ENCODE measurements at places on chromosomes 12 and 14.

DNA sequence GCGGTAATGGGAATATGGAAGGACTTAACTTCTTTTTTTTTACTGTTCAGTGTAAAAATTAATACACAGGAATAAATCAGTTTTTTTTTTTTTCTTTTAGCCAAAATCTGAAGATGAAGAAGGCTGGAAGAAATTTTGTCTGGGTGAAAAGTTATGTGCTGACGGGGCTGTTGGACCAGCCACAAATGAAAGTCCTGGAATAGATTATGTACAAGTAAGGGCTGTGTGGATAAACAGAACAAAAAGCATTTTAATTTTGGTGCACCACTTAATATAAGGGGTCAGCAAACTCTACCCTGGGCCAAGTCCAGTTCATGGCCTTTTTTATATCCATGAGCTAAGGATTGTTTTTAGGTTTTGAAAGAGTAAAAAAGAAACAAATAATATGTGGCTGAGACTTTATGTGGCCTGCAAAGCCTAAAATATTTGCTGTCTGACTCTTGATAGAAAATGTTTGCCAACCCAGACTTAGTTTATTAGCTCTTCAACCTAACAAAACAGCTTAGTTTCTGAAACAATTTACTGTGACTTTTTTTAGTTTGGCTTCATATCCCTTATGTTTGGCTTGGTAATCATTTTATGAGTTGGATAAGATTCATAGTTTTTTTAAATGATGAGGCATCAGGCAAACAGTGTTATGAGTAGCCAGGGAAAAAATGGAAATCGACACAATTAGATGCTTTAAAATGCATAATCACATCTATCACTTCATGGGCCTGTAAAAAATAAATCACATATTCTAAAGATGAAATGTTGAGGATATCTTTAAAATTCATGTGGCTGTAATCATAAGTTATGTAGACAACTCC, 8.4 kb downstream of the GEMIN2 start:
- no peak for DNase-seq

- DNase-seq, result no peak
These were observed 18.0 kb downstream of the ACIN1 start for GRCh38 chr14:23076785-23077408.

DNA sequence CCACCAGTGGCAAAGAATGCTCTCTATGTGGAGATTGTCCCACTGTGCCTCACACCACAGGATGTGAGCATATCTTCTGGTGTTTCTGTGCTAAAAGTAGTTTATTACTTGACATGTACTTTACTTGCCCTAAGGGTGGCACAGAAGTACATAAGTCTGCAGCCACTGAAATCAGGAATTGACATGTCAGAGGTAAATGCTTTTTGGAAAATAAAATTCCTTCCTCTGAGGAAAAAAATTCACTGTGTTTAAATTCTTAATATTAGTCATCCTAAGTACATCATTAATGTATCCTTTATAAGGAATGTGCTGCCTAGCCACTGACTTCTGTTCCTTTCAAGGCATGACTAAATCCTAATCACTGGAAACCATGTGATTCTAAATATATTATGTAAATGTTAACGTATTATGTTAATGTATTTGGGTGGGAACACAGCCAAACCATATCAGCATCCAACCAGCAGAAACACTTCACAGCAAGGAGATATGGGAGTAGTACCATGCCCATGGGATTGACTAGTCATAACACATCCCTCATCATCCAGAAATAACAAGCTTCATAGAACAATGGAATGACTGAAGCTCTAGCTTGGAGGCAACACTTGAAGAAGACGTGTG, 239.7 kb upstream of the PPFIA2 start:
- no peak for DNase-seq

GRCh38 chr14:35262436-35262835, 29.7 kb upstream of the PSMA6 start:
- no peak for DNase-seq

- no peak for DNase-seq
These were observed 1.9 kb upstream of the LLPH start for GRCh38 chr12:66132408-66132807.

DNA sequence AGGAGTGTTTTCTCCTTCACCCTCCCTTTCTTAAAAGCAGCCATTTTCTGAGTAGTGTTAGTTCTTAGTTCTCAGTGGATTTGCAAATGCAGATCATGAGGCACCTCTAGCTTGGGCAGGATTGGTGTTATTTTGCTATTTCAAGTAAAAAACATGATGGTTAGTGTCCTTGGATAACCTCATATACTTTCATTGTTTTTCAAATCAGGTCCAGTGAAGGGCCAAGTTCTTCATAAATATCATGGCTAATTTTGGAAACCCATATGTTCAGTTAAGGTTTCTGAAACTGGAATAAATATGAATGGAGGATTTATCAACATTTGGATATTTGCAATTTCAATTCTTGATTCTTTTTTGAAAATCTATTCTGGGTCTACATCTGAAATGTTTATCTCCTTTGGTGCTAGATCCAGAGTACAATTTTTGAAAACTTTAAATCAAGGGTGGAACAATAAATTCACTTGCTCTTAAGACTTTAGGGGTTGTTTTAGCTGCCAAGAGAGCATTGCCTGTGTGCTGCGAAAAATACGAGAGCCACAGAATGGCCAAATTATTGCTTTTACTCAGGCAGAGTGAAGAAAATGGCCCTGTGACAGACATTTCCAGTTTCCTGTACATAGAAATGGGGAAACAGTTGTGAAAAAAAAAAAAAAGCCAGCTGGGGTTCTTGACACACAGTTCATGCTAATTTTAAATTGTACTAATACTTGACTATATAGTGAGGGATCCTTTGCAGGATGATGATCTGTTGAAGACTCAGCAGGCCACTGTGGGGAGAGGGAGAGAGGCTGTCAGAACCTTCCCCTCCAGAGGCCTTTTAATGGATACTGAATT, 104.6 kb downstream of the BICD1 start:
- DNase-seq, result no peak

DNA sequence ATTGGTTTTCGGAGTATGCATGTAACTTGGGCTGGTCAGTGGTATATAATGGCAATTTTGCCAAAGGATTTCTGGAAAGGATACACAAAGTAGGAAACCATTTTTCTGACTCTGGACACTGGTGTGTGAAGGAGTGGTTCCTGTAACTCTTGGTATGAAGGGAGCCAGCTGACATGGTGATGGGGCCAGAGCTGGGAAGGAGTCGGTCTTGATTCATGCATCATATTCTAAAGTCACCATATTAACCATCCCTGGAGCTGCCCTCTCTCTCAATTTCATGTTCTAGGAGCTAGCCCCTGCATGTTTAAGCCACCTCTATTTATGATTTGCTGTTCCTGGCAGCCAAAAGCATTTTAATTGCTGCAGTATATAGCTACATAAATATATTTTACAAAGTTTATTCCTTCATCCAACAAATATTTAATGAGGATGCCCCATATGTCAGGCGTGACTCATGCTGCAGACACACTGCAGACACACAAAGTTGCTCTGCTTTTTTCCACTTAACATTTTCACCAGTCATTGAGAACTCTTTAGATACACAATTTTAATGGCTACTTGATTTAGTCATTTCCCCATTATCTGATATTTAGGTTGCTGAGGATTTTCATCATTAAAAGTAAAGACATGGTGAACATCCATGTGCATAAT, 78.7 kb upstream of the PSMC1 start:
- DNase-seq, result no peak

- DNase-seq, result no peak
These were observed 1.5 kb upstream of the IGF1 start for GRCh38 chr12:102481705-102482425.

- DNase-seq, result no peak
These were observed at the start of gene CRIP2 for GRCh38 chr14:105474483-105475268. TSS of gene CRIP2 (plus strand) at chr14:105474821. CDS start at chr14:105474863, 42 bp downstream.

DNA sequence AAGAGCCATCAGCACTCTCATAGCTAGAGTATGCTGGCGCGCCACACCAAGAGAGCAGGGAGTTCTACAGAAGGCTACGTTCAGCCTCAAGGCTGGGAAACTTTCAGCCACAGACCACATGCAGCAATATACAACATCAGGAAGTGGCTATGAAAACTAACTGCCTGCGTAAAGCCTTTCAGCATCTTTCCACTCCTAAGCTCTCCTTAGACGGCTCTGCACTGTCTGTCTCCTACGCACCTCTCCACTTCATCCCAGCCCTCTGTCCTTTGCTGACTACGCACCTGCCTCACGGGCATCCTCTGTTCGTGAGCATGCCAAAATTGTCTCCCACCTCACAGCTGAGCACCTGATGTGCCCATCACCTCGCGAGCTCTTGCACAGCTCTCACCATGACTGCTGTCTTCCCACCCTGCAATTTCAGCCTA, 9.7 kb downstream of the MPHOSPH9 start:
- no peak for DNase-seq

DNA sequence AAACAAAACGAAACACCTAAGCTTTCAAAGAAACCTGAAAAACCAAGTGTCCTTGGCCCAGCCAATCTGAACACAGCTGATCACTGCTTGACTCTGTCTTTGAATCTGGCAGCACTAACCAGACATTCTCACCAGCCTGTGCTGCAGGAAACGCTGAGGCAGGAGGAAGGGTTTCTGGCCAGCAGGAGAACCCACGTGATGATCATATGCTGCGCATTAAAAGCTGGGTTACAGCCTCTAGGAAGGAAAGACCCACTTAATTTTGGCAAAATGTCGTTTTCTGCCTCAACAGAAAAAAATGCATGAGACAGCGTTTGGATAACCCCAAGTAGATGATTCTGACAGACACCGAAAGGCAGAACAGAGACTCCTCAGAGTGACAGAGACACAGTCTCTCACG, 9.8 kb downstream of the APPL2 start:
- no peak for DNase-seq

DNA sequence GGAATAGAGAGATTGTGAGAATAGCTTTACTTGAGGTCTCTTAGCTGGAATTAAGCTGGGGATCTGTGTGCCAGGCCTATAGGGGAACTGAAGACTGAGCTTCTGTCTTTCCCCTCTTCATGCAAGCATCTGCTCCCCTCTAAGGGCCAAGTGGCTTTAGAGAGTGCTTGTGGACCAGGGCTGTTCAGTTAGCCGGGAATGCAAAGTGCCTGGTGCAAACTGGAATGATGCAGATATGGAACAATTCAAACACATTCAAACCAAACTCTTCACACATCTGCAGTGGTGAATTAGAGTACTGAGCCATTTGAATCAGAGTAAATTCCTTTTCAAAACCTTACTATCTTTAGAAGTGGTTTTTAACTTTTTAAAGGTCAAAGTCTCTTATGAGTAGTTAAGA, 99.0 kb downstream of the LIN7A start:
- DNase-seq, result no peak

DNA sequence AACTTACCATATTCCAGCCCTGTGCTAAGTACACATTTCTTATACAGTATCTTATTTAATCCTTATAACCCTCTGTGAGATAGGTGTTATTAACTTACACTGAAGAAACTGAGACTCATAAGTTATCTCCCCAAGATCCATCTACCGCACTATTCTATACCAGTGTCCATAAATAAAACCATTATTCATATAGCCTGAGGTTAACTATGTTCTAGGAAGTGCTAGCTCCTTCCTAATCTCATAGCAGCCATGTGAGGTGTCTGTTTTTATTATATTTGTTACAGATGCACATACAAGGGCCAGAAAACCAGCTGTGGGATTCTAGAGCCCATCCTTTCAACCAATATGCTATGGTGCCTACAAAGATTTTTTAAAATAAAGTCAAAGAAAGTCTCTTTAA, 100.3 kb upstream of the RAP1B start:
- DNase-seq, result no peak

DNA sequence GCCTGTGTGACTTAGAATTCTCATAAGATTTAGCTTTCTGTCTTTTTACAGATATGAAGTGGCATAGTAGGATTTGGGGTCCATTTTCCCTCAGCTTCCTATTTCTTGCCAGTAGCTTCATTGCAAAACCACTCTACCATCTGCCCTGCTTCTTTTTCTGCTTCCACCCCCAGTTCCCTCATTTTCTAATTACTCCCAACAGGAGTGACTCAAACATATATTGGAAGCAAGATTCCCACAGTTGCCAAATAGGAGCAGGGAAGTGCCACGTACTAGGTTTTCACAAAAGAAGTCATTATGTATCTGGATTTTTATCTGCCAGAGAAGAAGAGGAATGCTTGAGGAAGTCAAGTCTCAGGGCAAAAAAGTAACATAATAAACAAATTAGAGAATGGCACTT, 64.1 kb downstream of the ANO4 start:
- no peak for DNase-seq

GRCh38 chr14:65258391-65258790, 154.1 kb upstream of the FUT8 start:
- no peak for DNase-seq

Data from right renal cortex interstitium (tissue), 3 donors.